IPS DF 6.9 (cell line): ENCODE measurements at places on chromosomes 1 and 21.

DNA sequence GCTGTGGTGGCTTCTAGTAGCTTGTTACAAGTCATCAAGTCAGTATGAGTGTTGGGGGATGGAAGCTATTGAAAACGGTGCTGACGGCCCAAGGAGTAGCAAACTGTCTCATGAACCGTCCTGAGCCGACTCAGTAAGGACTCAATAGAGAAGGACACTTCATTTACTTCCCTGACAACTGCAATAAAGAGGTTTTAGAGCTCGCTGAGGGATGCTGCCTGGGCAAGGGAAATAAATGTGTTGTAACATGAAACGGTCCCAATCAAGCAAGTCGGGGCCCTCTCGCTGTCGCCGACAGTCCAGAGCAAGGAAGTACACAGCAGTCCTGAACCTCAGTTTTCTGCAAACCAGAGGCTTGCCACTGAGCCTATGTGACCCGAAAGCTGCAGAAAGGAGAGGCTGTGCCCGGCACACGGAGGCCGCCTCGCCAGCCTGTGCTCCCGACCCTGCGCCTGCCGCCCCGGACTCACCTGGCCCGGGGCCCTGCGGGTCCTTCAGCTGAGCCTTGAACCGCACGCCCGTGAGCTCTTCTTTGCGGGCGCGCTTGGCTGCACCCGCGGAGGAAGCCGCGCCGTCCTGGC lies 423 bp downstream of the URB1 start:
- DNase-seq: no peak

DNA sequence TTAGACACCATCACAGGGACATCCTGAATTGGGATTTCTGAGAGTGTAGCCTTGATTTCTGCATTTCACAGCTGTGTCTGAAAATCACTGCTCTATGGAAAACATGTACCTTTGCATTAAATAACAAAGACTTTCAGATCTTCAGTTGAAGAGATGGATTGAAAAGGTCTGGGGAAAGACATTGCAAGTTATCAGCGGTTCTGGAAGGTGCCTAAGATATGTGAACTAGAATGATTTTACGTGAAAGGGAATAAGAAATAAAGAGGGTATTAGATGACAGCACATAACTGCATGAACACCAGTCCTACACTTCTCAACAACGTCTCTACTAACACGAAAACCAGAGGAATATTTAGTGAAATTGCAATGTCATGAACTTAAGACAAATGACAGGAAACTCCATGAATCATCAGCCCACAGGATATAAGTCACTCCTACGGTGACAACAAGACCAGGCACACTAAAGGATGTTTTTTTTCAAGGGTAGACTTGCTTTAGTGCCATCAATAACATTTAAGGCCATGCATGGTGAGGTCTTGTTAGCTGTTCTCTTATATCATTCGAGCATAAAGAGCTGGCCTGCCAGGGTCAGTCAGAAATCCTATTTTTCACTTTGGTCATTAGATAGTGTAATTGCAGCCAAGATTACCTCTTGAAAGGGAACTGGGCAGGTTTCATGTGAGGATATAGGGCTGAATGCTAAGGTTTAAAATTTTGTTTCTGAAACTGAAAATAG lies 283.1 kb downstream of the GRIK1 start:
- no peak for DNase-seq

GRCh38 chr1:221801773-221802516 lies 60.1 kb upstream of the DUSP10 start:
- no peak for DNase-seq

- no peak for DNase-seq
These were observed 29.6 kb upstream of the AGL start for GRCh38 chr1:99820546-99820945.

DNA sequence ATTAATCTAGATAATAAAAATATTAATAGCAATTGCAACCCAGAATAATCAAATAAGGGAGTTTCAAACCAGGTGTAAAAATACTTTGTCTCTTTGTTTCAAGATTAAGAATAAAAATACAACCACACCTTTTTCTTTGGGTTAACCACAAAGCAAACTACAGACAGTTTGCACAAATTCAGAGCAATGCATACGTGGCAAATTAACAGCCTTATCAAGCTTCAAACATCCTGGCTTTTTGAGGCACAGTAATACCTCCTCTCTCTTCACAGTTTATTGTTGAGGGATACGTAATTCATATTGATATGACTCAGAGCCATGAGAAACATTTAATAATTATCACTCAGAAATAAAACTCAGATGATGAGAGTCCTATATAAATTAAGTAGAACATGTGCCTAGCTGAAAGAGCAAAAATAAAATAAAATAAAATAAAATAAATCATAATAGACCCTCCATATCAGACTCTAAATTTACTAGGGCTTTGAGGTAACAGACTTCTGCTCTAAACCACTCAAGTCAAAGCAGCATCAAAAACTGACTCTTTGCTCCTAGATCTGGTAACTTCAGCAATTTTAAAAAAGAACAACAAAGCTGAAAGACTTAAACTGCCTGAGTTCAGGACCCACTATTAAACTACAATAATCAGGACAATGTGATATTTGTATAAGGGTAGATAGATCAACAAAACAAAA lies 11.4 kb downstream of the EDEM3 start:
- DNase-seq: no peak
